IMR-90 (cell line): ENCODE measurements at places on chromosomes 1 and 21.

DNA sequence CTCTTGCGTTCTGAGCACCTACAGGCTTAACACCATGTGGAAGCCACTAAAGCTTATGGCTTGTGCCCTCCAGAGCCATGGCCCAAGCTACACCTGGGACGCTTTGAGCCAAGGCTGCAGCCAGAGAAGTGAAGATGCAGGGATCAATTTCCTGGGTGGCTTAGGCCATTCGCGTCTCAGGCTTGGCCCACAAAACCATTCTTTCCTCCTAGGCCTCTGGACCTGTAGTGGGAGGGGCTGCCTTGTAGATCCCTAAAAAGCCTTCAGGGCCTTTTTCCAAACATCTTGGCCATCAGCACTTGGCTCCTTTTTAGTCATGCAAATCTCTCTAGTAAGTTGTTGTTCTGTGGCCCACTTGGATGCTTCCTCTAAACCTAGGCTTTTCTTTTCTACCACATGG, 401.7 kb upstream of the RUNX1 start:
- DNase-seq, result no peak

- DNase-seq, result no peak
Observed at GRCh38 chr1:109272831-109273547, 10.0 kb downstream of the PSRC1 start.

DNA sequence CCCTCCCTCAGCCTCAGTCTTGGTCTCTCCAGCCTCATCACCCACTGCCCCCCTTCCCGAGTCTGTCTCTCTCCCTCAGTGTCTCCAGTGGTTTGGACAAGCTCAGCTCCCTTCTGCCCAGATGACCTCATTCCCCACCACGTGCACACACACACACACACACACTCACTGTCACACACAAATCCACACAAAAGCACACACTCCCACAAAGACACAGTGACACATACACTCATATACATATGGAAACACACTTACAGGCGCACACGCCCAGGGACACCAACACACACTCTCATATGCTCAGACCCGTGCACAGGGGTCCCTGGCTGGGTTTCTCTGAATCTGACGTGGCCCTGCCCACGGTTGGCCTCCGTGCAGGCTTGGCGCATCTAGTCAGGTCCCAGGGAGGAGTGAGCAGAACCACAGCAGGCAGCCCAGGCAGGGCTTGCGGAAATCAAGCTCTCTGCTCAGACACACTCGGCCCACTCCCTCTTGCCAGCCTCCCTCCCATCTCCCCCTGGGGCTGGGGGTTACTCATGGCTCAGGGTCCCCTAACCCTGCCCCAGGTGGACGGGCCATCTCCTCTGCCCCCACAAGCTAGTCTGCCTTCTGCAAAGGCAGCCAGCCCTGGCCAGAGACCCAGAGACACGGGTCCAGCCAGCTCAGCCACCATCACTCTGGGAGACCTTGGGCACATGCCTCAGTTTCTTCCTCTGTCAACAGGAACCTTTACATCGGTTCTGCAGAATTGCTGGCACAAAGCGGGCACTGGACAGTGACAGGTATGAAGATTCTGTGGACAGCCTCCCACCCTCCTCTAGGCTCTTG, 38.5 kb upstream of the FAM131C start:
- DNase-seq, result peak; percentile 87

GRCh38 chr1:2129256-2129943, 65.2 kb downstream of the FAAP20 start:
- DNase-seq, result no peak

DNA sequence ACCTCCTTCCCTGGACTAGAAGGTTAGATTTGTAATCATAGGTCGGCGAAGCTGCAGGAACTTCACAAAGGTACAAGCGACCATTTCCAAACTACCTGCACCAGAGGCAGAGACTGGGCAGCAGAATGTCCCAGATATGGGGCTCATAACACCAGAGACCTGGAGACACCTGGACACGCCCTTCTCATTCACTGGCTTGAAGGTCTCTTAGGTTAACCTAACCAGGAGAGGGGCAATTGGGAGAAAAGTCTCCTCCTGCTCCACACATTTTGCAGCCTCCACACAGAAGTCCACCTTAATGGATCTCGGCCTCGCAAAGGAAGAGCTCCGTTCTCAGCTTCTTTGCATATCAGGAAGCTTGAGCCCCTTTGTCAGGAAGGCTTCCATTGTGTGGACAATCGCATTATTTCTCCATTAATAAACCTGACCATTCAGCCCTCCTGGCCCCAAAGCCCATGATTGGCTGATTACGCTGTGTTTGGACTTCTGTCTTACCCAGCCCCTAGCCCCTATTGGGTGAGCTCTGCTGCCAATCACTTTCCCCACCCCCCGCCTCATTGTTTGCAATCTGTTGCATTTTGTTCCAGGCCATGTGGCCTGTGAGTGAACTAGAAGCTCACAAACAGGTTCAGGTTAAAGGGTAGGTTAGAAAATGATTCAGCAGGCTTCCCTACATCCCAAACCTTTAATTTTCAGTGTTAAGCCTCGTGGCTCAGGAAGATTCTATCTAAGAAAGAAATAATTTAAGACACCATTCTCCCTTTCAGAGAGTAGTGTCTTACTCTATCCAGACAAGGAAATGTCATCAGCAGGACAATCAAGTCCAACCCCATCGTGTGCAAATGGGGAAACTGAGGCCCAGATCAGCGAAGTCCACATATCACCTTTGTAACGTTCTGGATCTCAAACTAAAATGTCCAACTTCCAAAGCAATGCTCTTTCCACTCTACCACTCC, 2.8 kb downstream of the MYCL start:
- DNase-seq, result peak; percentile 64

GRCh38 chr1:44617703-44618029, 56.6 kb downstream of the TMEM53 start:
- no peak for DNase-seq

GRCh38 chr1:36122062-36123030, 2.7 kb downstream of the COL8A2 start:
- DNase-seq, result no peak

DNA sequence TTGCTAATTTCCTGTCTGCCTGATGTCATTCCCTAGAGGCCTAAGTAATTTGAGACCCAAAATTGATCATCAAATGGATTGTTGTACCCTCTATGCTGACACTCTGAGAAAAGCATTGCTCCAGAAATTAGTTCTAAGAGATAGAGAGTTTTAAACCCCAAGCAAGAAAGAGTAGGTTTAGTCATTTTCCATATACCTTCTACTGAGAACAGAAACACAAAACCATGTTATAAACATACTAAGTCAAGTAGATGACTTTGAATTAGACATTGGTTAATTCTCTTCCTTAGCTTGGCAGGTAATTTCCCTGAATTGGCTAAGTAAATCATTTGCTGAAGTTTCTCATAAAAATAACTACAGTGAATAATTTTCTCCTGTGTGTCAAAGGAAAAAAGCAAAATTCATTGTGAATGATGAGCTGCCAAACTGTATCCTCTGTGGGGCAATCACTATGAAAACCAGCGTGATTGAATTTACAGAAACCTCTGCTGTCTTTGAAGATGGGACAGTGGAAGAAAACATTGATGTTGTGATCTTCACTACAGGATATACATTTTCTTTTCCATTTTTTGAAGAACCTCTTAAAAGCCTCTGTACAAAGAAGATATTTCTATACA, 20.1 kb downstream of the FMO4 start:
- DNase-seq, result no peak

- no peak for DNase-seq
Observed at GRCh38 chr21:36261459-36261858, 58.5 kb upstream of the MORC3 start.

- DNase-seq, result no peak
Observed at GRCh38 chr1:7967651-7968050, 6.1 kb downstream of the PARK7 start.

DNA sequence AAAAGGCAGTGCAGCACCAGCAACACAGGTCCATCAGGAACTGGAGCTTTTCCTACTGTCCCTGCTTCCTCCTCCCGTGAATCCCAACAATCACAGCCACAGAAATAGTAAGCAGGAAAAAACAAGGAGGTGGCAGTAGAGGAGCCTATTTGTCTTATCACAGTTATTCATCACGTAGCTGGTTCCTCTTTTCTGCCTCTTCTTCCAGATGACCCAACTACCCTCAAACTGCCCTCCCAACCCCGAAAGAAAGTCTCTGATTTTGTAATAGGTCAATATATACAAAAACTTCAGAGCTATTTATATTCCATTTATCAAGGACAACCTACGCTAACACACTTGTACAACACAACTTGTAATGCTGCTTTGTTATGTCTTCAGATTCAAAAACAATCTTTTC, 21.4 kb downstream of the GNB1 start:
- DNase-seq, result no peak

GRCh38 chr1:187415065-187415464, 586.3 kb downstream of the PLA2G4A start:
- peak; percentile 46 for DNase-seq

DNA sequence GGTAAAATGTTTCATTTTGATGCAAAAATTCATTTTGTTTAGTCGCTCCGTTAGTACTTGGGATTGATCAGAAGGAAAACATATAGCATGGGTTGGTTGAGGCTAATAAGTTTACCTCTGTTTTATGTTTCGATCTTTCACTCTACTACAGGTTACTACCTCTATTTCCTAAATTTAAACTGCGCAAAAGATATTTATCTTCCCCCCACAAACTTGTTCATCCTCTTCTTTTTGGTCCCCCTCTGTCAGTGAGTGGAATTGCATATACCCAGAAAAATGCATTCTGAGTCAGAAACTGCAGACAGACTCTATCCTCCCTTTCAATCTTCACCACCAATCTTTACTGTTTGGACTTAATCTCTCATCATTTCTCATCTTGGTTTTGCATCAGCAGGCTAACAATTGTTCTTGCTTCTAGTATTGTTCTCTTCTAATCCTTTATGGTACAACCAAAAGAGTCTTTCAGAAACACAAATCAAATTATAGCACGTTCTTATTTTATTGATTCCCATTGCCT, 316.0 kb upstream of the ADGRL4 start:
- DNase-seq, result peak; percentile 50

GRCh38 chr1:175073633-175074032, 6.0 kb downstream of the TNN start:
- no peak for DNase-seq

- no peak for DNase-seq
Observed at GRCh38 chr1:53628286-53628955, 110.5 kb downstream of the GLIS1 start.

GRCh38 chr21:38788275-38788905, 17.3 kb upstream of the ETS2 start:
- no peak for DNase-seq

DNA sequence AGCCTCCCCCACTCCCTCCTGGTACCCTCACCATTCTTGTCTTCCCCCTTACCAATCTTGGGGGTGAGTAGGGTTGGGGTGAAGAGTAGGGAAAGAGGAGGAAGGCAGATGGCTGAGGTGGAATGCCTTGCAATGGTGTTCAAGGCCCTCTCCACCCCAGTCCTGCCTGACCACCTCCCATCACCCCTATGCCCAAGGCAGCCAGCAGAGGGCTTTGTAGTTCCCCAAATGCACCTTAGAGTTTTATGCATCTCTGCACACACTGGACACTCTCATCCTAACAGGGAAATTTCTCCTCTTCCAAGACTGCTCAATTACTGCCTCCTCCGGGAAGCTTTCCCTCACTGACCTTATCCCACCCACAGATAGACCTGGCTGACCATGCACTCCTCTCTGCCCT, 15.4 kb downstream of the KIF17 start:
- peak; percentile 39 for DNase-seq

GRCh38 chr1:51305371-51305823, 25.0 kb downstream of the TTC39A start:
- DNase-seq, result no peak

DNA sequence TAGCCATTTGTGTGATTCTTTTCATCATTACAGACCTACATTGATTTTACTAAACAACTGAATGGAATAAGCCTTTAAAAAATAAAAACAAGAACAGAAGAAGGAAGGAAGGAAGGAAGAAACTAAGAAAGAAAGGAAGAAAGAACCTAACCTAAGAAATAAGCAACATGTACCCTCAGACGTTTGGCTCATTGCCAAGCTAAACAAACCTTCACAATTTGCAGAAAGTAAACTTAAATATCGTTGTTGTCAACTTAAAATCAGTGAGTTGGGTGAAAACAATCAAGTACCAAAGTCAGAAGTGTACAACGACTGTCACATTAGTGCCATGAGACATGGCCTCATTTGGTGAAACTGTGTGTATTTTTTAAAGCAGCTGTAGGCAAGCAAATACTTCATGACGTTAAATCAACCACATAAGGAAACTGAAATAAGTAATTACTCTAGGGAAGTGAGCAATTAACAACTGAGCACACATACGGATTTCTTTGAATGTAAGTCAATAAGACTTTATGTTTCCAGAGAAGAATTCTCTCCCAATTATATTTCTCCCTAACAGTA, 313.1 kb upstream of the TMPRSS15 start:
- DNase-seq, result no peak
